ENCODE measurements at places on chromosomes 16 and 17.

GRCh38 chr16:9296271-9296590, 204.8 kb downstream of the HAPSTR1 start:
- DNase-seq = no peak

DNA sequence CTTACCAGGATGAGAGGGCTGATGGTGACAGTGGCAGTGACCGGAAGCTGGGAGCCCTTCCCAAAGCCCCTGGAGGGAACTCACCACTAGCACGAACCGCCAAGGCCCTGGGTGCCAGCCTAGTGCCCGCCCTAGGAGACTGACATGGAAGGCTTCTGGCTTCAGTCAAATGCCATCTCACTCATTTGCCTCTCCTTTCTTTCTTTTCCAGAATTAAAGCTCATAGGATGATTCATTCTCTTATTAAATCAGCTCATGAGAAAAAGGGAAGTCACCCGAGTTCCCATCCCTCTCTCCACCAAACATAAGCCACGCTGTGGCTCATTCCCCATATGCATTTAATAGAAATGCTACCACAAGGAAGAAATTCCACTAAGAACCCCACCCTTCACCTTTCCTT, 12.1 kb downstream of the CUEDC1 start:
- DNase-seq = peak; percentile 60

- DNase-seq = no peak
Measured at GRCh38 chr16:56257239-56257638, 66.0 kb downstream of the GNAO1 start.

GRCh38 chr16:21593530-21594289, 5.7 kb upstream of the METTL9 start:
- no peak for DNase-seq

DNA sequence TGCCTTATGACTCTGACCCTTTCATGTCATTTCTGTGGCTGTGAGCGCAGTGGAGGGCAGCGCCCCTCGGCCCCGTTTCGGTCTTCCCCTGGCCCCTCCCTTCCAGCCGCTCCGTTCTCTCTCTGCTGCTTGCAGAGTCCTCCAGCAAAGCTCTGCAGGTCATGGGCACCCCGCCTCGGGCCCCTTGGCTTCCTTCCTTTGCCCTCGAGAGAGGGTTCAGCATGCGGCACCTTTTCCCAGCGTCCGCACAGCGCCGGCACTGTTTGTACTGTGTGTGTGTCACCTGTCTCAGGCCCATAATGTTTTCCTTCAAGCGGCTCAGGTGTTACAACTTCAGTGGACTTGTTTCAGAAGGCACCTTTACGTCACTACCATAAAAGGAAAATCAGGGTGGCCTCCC, 98.5 kb downstream of the RAP1GAP2 start:
- no peak for DNase-seq

- no peak for DNase-seq
Measured at GRCh38 chr17:76492123-76492988, 8.9 kb downstream of the RHBDF2 start.

- DNase-seq = no peak
Measured at GRCh38 chr17:82972836-82973372, 106.5 kb upstream of the METRNL start.

- DNase-seq = no peak
Measured at GRCh38 chr16:2007081-2007836, 2.4 kb downstream of the ZNF598 start.

DNA sequence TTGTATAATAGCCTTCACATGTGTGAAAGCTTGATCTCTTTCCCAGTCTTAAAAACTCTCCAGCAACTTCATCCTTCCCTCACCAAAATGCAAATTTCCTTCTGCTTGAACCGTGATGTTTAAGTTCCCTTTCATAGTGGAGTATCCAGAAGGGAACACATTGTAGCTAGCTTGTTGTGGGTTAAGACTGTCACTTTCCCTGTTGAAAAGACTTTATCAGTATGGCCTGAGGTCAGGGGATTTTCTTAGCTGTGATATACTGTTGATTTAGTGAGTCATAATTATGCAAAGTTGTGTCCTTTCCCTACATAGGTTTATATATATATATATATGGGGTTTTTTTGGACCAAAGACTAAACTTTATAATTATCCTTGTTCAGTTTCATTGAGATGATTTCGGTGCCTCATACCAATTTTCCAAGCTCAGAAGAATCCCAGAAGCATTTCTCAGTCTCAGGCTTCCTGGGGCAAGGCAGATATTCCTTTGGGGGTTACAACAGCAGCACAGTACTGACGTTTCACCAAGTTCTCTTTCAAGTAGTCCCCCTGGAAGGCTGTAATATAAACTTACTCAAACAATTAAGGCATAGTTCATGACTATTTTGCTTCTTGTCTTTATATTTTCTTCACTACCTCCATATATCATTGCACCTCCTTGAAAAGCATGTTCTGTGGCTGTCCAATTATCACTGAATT, 35.7 kb downstream of the ESRP2 start:
- DNase-seq = peak; percentile 24

- DNase-seq = no peak
Measured at GRCh38 chr17:55384643-55385232, 36.9 kb downstream of the MMD start.

DNA sequence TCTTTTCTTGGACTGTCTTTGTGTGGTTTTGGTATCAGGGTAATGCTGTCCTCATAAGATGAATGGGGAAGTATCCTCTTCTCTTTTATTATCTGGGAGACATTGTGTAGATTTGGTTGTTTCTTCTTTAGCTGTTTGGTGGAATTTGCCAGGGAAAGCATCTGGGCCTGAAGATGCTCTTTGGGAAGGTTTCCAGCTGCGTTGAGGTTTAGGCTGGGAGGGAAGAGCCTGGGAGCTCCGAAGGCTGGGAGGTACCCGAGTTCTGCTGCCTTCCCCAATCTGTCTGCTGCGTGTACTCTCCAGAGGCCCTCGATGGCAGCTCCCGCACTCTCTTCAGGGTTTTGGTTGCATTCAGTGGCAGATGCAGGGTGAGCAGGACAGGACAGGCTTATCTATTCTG, 25.6 kb upstream of the CRISPLD2 start:
- no peak for DNase-seq

DNA sequence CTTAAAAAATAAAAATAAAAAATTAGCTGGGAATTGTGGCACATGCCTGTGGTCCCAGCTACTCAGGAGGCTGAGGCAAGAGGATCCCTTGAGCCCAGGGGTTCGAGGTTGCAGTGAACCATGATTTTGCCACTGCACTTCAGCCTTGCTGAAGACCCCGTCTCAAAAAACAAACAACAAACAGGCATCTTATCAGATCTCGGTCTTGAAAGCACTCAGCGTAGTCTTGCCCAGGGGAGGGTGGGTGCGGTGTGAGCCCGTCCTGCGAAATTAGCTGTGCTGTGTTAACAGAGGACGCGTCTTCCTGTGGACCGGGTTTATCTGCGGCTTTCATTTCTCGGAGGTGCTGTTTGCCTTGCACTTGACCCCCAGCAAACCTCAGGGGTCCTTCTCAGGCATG, 5.4 kb downstream of the GAA start:
- DNase-seq = no peak

DNA sequence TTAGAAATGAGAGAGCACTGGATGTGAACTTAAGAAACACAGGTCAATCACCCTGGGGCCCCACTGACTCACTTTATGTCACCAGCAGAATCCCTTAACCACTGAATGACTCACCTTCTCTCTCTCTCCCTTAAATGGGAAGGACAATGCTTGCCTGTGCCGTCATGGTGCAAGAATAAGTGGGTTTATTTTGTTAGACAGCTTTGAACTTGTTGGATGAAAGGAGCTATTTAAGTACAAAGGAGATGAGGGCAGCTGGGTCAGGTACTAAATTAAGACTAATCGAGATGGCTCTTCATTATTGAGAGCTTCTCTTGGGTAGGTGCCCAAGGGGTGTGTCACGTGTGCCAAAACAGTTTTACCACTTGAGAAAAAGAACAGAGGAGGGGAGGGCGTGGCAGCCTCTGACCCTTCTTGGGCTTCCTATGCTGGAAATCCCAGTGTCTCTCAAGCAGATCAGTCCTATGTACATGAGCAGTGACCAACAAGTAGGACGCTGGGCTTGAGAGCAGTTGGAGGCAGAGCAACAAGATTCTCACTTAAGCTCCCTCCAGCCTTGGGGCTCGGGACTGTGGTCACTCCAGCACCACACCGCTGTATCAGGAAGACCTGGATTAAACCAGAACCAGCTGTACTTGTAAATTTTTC, 6.7 kb upstream of the KRT31 start:
- peak; percentile 41 for DNase-seq

DNA sequence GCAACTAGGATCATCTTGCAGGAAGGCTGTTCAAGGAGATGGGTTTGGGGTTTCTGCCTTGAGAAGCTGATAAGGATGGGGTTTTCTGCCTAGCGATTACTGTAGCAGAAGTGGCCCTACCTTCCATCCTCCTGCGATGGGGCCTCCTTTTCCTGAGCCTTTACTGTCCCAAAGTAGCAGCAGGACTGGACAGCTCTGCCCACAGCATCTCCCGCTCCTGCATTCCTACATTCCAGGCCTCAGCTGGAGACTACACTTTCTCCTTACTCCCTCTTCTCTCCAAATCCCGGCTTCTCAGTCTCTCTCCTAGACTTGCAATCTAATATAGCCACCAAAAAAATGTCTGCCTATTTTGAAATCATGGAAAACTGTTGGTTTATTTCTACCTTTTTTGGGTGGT, 355.4 kb downstream of the CA10 start:
- DNase-seq = no peak

DNA sequence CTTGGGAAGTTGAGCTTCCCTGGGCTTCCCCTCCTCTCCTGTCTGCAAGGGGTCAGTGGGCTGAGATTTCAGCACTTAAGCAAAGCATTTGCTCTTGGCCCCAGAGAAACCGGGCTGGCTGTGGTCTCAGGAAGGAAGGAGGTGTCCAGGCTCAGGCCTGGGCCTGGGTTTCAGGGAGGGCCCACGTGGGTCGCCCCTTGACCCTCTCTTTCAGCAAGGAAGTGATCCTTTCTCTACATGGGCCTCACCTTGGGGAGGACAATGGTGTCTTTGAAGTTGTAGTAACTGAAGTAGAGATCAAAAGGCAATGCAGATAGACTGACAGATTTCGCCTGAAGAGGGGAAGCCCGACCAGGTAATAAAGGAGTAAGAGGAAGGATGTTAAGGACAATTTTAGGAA, 2.7 kb downstream of the NOD2 start:
- DNase-seq = no peak

DNA sequence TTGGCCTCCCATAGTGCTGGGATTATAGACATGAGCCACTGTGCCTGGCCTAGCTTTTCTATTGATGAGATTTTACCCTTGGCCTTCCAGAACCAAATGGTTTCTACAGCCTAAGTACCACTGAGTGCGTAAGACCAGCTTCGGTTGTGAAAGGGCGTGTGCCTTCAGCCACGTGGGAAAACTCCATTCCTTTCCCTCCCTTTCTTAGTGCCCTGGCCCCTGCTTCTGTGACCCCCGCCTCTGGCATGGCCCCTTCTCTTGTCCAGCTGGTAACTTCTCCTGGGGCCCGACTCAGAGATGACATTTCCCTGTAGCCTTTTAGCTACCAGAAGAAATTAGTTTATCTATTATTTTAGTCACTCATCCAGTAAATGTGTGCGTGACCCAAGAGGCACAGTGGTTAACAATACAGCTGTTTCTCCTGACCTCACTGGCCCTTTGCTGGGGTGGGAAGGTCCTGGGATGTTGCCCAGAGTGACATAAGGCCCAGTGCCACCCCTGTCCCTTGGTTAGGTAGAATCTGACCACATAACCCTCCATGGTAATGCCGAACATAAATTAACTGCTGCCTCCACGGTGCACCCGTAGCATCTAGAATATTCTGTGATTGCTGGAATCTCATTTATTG, 97.3 kb downstream of the PLCG2 start:
- no peak for DNase-seq

DNA sequence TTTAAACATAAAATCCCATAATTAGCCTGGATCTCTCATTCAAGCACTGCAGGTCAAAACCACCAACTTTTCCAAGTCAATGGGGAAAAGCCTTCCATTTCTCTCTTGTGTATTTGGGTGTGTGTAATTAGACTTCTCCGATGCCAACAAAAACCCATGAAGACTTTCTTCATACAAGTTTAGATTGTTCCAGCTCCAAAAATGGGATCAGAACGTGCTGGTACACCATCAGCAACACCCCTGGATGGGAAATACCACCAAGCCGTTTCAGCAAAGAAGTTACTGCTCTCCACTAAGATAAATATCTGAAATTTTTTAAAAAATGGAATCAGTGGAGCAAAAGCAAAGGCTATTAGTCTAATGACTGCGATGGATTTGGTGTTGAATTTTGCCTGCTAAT, 837.3 kb upstream of the SOX9 start:
- no peak for DNase-seq

DNA sequence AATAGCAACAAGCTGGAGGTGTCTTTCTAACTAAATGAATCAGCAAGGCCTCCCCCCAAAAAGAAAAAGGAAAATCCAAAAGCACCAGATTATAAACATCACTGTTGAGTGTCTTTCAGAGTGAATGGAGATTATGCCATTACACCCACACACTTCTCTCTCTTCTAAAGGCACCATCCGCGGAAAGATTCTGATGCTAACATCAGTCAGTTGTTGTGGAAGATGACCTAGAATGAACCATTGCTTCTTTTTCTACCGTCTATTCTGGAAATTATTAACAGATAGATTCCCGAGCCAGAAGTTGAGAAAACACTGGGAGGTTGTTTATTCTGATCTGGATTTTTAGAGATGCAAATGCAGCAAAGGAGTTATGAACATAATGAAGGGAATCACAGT, 60.9 kb upstream of the FAM20A start:
- DNase-seq = no peak

GRCh38 chr16:86986136-86986535, 331.1 kb downstream of the C16orf95 start:
- DNase-seq = no peak

DNA sequence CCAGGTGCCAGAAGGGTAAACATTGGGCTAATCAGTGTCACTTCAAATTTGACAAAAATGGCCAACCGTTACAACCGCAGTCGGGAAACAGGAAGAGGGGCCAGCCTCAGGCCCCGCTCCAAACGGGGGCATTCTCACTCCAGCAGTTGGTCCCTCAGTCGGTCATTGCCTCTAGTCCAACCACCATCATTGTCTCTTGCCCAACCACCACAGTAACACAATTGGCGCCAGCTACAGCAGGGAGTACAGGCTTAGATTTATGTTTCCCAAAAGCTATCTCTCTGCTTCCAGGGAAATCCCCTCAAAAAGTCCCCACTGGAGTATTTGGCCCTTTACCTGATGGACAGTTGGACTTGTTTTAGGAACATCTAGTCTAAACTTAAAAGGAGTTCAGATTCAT, 20.3 kb downstream of the ALOX15B start:
- DNase-seq = peak; percentile 31

DNA sequence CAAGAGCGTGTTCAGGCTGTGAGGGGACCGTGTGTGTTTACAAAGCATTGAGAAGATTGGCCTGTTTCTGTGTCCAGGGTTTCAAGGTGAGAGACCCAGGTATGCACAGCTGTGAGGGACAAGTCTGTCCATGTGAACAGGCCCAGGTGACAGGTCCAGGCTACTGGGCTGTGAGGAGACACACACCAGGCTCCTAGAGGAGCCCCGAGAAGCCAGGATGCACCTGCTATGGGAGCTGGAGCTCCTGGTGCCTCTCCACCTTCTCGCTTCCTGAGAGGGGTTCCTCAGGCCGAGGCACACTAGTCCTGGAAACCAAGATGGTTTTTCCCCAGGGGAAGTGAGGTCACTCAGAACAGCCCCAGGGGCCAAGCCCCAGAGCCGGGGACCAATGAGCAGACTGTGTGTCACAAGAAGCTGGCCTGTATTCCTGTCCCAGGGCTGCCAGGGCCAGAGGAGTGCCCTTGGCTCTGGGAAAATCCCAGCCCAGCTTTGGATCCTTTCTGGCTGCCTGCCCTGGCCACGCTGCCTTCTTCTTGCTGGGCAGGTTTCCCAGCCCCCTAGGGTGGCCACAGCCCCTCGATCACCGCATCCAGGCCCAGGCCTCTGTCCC, 153.4 kb upstream of the PLCG2 start:
- DNase-seq = peak; percentile 48

Measured in common myeloid progenitor, CD34-positive (primary cell).